ENCODE measurements at places on chromosomes 7 and 10.

DNA sequence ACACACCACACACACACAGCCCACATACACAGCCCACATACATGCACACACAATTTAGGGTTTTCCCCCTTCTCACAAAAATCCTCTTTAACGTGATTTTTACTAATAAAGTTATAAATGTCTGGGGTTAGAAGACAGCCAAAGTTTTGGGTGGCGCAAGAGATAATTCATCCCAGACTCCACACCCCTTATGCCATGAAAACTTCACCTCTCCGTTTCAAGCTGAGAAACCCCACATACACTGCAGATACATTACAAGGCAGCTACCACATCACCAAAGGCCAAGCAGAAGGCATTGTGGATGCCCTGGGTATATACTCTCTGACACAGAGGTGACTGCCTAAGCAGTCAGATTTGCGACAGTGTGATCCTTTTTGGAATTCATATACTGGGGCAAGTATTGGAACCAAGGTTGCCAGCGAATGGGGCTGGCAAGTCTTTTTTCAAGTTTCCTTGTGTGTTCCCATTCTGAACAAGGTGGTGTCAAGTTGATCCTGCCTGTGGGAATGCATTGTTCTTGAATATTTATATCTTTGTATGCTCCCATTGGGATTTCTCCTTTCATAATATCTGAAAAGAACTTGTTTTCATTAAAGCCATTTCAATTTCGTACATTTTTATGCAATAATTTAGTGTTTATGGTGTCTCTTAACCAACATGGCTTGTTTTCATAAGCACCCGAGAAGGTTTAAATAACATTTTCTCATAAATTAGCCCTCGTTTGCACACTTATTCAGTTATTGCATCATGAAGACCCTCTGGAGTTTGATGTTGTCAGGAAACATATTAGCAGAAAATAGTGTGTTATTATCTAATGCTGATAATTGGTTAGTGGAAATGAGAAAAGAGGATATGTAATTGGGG lies 130.2 kb downstream of the TCF7L2 start:
- DNase-seq = no peak

DNA sequence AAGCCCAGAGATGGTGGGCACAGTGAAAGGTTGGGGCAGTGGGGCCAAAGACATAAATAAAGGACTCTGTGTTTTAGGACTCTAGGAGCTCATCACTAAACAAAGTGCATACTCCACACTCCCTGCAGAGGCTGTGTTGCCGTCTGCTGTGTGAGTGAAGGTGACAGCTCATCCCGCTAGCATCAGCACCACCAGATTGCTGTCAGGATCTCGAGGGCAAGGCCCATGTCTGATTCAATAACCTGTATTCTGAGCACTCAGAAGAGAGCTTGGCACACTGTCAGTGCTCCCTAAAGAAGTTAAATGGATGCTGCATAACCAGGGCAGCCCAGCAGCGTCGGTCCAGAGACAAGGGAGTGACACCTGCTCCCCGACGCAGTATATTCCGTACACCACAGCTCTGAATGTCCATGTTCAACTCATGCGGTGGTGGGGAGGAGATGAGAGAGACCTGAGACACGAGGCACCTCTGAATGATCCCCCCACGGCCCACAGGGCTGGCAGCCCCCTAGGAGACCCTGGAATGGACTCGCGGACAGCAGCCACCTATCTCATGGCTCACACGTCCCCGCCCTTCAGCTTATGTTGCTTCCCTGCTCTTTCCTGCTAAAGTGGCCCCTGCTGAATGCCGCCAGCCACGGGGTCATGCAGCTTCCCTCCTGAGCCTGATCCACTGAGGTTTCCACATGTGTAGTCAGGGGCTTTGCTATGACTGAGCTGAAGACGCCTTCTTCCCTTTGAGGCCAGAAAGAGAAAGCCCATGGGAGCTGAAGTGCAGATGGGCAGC lies 132.7 kb upstream of the KCNMA1 start:
- DNase-seq = no peak

GRCh38 chr10:49500412-49500811 lies 38.5 kb downstream of the ERCC6 start:
- no peak for DNase-seq

- no peak for DNase-seq
Measured at GRCh38 chr7:109532262-109532992, 962.8 kb downstream of the DNAJB9 start.

DNA sequence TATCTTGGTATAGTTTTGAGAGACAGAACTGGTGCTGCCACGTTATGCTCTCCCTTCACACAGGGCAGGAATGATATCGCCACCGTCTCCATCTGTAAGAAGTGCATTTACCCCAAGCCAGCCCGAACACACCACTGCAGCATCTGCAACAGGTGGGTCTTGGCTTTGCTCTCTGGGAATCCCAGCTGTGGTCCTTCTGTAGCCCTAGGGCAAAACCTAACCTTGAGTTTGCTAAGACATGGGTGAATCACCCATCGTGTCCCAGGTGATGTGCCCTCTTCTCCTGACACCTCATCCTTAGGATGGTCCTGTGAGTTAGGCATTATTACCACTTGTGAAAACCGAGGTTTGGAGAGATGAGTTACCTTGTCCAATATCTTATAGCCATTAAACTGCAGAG lies 6.4 kb downstream of the ZDHHC16 start:
- no peak for DNase-seq

GRCh38 chr7:41047789-41048191 lies 655.1 kb downstream of the INHBA start:
- DNase-seq = no peak

DNA sequence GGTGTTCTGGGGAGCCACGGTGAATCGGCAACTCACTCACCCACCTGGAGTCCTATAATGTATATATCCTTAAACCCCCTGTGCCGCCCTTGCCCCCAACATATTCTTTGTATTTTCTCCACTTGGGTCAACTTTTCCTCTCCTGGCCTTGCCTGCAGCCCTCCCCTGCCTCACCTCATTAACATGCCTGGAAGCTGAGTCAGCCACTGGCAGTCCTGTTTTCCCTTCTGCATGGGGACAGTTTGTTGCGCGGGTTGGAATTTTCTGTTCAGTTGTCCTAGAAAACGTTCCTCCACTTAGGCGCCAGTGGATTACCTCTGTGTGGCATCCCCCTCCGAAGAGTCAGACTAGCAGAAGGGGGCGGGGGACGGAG lies 97.4 kb downstream of the C10orf105 start:
- no peak for DNase-seq

- no peak for DNase-seq
Measured at GRCh38 chr10:77614778-77615625, 22.6 kb downstream of the KCNMA1 start.

DNA sequence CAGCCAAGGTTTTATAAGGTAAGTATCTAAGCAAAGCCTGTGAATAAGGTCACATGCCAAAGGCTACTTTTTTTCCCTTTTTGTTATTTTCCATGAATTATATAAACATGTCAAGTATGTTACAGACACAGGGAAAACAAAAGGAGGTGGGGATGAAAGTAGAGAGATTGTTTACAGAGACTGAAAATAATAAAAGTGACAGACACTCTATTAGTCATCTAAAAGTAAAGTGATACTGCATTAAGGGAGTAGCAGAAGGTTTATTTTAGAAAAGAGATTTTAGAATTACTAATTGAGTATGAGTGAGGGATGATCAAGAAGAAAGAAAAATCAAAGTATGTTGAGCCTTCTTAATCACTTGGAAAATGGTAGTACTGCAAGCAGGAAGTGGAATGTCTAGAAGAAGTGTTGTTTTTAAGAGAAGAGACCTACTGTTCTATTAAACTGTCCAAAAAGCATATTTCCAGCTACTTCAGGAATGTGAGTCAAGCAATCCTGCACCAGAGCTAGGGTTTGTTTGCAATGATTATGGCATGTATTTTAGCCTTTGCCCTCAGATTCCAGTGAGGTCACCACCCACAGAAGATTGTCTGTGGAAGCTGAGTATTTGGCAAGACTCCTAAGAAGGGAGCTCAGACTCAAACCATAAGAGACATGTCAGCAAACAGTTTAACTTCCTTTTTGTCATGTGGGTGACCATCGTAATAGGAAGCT lies 177.9 kb upstream of the PLXDC2 start:
- DNase-seq = no peak

GRCh38 chr10:30828680-30829079 lies 199.1 kb upstream of the LYZL2 start:
- DNase-seq = no peak

DNA sequence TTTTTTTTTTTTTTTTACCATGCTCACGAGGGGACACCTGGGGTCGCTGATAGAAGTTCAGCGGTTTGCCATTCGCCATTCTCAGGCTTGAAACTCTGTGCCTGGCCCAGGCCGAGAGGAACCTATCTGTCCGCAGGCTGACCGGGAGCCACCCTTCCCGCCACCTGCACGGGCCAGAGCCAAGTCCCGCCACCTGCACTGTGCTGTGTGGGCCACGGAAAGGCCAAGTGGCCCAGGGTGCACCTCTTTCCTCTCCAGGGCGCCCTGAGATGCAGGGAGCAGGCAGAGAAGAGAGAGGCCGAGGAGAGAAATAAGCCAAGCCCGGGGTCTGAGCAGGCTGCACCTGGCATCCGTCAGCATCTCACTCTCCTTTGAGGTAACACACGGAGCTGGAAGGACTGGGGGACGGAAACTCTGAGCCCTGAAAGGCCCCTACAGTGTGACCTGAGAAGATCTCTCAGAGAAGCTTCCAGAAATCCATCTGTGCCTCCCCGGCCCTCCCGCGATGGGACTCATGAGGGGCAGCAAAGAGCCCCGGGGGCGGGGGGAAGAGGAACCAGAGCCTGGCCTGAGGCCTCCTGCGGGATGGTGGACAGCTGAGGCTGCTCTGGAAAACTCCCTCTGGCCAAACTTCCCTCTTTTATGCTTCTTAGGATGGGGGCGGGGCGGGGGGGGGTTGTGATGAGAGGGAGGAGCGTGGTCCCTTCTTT lies 46.6 kb downstream of the PRKAG2 start:
- DNase-seq = no peak

DNA sequence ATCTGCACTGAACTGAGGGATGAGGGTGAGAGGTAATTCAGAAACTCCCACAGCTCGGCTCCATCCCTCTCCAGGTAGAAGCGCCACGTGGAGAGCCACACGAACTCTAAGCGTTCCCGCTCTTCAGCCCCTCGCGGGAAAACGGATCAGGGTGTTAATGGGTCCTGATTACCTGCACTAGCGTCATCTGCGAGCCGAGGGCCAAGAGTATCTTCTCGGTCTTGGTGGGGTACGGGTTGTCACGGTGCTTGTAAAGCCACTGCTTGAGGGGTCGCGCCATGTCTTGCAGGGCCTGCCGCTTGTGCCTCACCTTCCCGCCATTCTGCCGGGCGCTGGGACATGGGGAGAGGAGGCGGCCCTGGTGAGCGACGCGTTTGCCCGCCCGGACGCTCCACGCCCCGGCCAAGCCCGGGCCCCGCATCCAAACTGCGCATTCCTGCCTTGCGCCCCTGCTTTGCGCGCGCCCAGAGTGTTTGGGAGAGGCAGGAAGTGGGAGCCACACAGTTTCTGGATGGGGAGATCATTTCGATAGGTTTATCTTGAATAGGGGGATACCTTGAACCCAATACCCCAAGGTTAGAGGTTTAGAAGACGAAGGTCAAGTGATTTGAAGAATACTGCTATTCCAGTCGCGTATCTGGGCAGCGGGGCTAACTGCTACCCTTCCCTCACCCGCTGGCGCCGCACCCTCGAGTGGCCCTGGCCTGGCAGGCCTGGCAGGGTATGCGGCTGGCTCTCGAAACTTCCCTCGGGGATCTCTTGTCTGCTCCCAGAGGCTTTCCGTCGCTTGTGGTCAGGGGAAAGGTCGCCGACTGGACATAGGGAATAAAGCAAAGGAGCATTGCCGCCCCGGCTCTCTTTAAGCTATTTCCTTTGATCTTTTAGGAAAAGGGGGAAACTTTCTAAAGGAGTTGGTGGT lies 4.2 kb downstream of the MKX start:
- DNase-seq = no peak

GRCh38 chr7:38453826-38454225 lies 177.3 kb downstream of the AMPH start:
- DNase-seq = no peak

DNA sequence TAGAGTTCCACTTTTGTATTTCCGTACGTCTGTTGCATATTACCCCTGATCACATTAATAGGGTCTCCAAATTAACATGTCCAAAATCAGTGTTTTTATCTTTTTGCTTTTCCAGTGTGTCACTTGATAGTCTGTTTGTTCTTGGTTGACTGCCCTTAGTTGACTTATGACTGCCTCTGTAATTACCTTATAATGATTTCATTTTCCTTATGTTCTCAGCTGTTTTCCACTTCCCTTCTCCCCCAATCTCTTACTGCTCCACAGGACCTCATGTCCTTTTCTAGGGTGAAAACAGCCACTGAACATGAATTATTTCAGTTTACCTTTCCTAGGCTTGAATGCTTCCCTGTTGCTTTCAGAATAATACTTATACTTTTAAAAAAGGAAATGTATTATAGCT lies 54.7 kb downstream of the MAPK8 start:
- no peak for DNase-seq

DNA sequence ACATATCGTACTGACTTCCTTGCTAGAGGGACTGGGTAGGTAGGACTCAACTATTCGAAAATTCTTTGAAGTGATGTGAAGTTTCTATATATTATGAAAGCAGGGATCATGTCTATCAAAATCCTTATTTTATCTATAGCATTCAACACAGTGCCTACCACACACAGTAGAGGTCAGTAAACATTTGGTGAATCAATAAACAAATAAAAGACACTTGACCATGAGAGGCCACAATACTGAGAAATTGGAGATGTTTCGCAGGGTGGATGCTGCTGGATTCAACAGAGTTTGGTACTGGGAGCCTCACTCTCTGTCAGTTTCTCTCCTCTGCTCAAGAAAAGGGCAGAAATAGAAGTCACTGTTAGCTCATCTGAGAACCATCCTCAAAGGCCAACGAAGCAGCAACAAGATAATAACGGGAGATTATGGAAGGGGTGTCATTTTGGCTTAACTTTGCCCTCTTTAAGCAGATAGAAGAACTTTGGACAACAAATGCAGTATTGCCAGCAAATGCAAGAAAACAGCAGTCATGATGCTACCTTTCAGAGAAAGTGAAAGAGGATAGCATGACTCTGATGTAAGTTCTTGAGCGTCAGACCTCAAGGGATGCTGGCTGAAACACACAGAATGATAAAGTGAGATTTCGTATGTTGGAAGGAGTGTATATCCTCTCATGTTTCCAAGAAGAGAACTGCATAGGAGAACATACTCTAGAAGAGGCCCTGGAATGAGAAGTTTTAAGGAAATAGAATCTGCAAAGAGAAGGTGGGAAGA lies 107.6 kb downstream of the SEMA3E start:
- DNase-seq = no peak

Measured in SK-N-DZ (cell line).